Vagina (tissue), 2 donors: ENCODE measurements at places on chromosomes 13 and 19.

DNA sequence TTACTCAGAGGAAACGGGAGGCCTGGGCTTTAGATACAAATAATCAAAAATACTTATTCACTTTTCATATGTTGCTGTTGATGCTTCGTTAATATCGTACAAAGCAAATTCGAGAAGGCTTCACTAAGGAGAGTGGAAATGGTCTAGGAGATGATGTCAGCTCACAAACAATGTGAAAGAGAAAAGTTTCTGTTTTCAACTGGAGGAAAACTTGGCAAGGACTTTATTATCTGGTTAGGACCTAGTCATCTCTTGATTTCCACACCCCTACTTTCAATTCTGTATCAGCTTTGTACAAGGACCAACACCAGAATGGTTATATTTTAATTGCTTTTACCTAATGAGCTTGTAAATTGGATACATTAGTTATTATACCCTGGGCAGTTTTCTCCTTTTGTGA, 88.0 kb downstream of the SLC10A2 start:
- no peak for DNase-seq

DNA sequence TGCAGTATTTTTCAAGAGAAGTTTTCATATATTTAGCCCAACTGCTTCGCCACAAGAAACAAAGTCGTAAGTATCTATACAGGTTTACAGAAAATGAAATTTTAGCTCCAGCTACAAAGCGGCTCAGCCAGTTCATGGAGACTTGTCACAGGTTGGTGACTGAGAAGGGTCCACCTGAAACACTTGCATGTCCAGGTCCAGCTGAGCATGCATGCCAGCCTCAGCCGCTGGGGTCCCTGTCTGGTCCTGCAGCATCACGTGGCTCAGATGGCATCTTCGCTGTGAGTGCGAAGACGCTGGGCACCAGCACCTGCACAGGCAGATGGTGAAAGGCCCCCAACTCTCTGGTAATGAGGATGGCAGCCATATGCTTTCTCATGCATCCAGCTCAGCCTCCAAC, 63.8 kb downstream of the SHISA2 start:
- DNase-seq, result no peak

GRCh38 chr13:86082121-86082520, 282.9 kb upstream of the SLITRK6 start:
- no peak for DNase-seq

DNA sequence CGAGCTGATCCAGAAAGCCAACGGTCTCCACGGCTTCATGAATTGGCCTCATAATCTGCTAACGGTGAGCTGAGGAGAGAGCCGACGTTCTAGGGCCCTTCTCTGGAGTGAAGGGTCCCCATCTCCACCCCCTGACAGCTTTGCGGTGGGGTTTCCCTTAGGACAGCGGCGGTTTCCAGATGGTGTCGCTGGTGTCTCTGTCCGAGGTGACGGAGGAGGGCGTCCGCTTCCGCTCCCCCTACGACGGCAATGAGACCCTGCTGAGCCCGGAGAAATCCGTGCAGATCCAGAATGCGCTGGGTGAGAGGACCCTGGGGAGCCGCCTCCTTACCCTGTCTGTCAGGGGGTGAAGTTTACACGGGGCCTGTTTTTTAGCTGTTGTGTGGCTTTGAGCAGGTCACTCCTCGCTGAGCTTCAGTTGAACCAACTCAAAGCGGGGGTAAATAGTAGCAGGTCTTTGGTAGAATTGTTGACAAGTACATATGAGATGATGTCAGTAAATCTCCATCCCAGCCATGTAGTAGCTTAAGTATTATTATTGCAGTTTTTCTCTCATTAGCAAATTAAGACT, 801 bp downstream of the QTRT1 start:
- no peak for DNase-seq

DNA sequence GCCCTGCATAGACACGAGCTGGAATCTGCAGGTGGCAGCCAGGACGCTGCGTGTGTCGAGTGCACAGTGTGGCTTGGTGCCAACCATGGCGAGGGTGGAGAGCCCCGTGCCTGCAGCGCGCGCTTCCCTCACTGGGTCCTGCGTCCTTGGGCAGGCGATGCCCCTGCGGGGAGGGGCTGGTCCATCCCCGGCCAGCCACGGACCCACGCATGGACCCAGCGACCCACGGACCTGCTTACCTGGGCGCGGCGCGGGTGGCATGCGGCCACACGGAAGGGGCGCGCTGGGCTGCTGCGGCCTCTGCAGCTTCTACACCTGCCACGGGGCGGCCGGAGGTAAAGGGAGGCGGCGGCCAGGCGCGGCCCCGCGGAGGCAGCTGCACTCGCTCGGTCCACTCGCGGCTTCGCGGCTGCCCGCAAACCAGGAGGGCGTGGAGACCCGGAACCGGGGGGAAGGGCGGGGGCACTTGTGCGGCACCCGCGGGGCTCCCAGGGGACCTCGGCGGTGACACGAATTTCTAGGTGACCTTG, 569 bp upstream of the MCF2L start:
- DNase-seq, result no peak

GRCh38 chr13:75458696-75459422, 23.1 kb downstream of the TBC1D4 start:
- no peak for DNase-seq
